ENCODE measurements at places on chromosomes 2 and 18.

- no peak for DNase-seq
These were observed 36.5 kb downstream of the COLEC12 start for GRCh38 chr18:463827-464541.

GRCh38 chr2:190216829-190217228 lies 102.8 kb downstream of the HIBCH start:
- DNase-seq, result no peak

DNA sequence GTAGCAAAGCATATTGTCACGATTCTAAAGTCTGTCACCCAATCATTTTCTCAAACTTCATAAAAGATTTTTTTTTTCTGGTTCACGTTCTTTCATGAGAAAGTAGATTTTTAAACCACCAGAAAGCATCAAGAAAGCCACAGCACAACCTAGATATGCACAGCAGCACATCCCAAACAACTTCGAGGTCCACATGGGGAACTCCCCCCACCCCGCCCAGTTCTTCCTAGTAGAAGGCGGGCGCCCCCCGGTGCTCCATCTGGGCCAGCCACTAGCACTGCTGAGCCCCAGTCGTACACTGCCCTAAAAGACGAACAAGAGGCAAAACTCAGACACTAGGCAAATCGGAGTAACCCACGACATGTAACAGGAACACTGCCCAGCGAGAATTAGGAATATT lies 15.5 kb downstream of the HDLBP start:
- peak; percentile 49 for DNase-seq

DNA sequence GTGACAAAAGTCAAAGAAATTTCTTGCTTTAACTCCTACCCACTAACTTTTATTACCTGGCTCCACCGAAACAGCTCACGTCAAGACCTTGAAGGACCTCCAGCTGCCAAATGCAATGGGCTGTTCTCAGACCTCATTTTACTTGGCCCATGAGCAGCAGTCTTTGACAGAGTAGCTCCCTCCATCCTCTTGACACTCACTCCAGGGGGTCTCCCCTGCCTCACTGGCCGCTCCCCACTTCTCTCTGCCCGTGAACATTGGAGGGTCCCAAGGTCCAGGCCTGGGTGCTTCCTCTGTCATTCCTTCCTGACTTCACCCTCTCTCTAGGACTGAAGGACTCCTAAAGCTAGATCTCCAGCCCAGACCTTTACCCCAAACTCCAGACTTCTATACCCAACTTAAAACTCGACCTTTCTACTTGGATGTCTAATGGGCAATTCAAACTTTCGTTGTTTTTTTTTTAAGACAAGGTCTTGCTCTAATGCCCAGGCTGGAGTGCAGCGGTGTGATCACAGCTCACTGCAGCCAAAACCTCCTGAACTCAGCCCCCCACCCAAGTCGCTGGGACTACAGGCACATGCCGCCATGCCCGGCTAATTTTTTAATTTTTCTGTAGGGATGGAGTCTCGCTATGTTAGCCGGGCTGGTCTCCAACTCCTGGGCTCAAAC lies 92.9 kb upstream of the ST3GAL5 start:
- no peak for DNase-seq

DNA sequence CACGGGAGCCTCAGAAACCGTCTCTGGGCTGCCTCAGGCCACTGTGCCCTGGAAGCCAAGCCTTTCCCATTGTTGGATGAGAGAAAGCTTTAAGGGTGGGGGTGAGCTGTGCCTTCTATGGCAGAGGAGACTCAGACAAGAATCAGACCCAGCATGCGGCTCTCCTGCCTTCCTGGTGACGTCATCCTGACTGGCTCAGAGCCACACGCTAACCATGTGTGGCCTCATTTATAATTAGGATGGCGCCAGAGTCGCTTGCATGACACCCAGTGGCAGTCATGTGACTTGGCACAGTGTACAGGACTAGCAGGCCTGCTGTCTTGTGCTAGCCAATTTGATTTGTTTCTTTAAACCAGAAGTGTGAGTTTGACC lies 99.1 kb downstream of the SH3BP4 start:
- no peak for DNase-seq

- DNase-seq, result no peak
These were observed 714.2 kb downstream of the SUCLG1 start for GRCh38 chr2:83744855-83745254.

GRCh38 chr2:113260991-113261390 lies 17.7 kb downstream of the PAX8 start:
- DNase-seq, result no peak

GRCh38 chr2:45134726-45135125 lies 125.5 kb upstream of the SIX2 start:
- DNase-seq, result no peak

GRCh38 chr2:164252568-164253287 lies 368.6 kb downstream of the GRB14 start:
- DNase-seq, result no peak

DNA sequence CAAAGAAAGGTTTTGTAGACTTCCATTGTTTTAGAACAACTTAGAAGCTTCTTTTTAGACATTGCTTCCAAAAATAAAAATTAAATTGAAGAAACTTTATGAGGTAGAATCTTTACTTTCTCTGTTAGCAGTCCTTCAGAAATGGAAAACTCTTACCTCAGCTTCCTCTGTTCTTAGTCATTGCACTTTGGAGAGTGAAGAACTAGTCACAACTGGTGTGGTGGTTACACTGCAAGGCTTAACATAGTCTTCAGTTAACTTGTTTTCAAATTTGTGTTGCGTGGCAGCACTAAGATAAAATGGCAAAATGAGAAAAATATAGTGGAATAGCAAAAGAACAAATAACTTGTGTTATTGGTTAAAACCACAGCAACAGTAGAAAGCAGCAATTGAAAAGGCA lies 332.6 kb downstream of the KIAA1328 start:
- no peak for DNase-seq

DNA sequence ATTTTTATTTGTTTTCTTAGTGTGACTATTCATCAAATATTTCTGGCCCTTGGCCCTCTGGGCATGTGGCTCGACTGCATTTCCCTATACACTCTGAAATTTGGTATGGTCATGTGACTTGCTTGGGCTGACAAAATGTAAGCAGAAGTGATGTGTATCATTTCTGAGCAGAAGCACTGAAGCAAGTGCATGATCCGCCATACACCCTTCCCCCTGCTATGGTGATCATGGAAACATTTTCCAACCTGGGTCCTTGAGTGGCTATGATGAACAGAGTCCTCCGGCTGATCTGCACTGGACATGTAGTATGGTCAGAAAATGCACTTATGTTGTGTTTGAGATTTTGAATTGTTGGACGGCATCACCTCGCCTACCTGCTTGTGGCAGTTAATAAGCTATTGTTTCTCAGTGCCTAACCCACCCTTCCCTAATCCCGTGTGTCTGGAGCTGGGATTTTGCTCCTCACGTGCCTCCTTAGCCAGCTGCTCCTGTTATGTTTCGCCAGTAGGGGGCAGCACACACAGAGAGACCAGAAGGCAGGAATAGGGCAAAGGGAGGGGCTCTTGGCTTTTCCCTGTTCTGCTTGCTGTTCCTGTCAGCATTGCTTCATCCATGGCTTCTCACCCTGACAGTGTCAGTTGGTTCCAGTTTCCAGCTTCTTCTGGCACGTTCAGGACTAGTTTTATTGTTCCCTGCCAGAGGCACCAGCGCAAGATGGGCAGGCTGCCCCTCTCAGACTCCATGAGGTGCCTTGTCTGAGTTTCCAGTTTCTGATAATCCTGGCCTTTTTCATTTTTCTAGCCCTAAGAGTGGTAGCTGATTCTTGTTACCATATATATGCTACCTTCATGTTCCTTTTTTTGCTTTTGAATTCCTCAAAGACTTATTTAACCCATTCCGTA lies 207.4 kb downstream of the ARL6IP6 start:
- peak; percentile 24 for DNase-seq

- no peak for DNase-seq
These were observed 84.5 kb upstream of the MCFD2 start for GRCh38 chr2:46999857-47000678.

DNA sequence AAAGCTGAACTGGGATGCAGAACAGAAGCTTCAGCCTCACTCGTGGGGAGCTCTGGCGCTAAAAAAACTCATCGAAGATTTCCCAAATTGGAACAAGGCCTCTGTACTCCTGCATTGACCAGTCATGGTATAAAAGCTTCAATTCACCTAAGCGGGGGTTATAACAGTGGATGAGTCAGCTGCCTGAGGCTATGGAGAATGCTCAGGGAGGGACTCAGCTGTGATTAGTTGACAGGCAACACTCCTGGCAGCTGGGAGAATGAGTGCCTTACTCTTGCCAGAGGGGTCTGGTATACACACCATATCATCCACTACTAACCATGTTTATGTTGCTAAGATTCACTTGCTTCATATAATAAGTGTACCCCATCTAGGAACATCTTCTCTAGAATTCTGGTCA lies 350.6 kb upstream of the VRK2 start:
- no peak for DNase-seq

GRCh38 chr2:16322308-16323125 lies 343.1 kb downstream of the CYRIA start:
- DNase-seq, result no peak

DNA sequence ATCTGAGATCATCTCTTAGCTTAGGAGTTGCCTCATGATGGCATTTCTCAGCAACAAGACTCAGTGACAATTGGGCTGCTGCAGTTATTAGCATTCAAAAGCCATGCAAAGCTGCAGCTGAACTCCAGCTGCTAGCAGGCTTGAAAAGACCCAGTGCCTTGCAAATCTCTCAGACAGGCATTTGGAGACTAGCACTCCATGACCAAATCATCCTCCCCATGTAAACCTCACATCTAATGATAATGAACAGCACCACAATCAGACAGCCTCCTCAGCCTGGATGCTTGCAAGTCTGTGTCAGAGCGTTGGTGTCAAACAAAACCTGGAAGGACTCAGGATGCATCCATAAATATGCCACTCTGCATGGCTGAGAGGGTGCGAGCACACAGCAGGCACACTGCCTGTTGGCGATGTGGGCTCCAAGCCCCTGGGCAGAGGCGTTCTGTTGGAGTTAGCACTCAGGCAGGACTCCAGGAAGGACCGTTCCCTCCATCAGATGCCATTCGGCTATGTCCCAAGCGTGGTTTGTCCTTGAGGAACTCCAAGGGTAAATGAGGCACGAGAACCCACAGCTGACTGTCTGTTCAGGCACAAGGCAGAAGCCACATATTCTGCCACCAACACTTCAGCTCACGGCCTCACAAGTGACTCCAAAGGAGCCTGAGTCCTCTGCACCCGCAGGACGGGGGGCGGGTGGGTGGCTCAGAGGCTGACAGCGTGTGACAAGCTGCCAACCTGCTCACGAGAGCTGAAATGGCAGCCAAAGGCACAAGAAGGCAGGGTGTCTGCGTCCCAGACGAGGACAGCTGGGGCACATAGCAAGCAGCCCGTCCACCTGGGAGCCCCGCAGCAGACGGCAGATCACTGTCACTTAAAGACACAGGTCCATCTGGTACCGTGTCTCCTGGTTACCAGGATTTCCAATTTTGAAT lies 183.8 kb downstream of the MYT1L start:
- DNase-seq, result no peak

DNA sequence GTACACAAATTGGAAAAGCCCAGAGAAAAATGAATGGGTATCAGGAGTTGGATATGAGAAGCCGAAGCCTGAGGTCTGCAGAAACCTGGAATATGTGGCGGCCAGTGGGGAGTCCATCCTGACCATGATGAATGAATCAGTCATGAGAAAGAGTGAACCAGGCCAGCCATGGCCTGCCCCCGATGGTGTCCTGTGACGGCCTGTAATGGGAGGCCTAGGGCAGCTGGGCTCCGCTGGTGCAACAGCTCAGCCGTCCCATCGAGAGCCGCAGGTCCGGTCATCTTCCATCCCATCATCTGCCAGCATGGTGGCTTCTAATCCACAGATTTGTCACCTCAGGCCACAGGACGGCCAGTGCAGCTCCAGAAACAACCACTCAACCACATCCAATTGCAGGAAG lies 116.4 kb downstream of the PDCL3 start:
- no peak for DNase-seq

DNA sequence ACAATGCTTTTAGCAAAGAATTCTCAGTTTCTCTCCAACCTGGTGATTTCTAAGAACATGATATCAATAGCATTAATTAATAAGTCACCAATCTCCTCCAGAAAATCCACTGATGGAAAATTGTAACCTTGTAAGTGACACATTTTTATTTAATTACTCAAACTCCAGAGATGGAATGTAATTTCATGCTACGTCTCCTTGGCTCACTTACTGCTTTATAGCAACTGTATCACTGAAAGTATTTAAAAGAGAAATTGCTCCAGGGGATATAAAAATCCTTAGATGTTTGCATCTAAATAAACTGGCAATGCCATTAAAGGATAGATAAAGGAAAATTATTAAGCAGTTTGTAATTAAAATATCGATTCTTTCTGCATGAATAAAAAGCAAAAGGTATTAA lies 325.4 kb downstream of the TSN start:
- no peak for DNase-seq

- DNase-seq, result no peak
These were observed 9.9 kb downstream of the TMBIM1 start for GRCh38 chr2:218282173-218282991.

- peak; percentile 50 for DNase-seq
These were observed 135.8 kb downstream of the HDAC4 start for GRCh38 chr2:239264838-239265651.

GRCh38 chr18:49030138-49030537 lies 79.4 kb upstream of the SMAD7 start:
- no peak for DNase-seq

DNA sequence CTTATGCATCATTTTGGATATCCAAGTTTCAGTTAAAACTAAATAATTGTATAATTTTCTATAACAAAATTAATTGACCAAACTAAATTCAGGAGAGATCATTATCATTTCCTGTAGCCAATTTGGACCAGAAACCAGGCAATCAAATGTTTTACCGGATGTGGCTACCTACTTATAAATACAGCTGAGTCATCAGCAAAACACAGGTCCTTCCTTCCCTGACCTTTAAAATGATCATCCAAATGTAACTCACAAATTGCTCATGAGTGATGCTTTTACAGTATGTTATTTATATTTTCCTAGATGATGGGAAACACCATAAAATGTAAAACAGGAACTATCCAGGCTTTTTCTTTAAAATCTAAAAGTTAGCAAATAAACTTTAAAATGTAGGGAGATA lies 133.7 kb downstream of the CBLN2 start:
- no peak for DNase-seq

All from activated CD4-positive, alpha-beta T cell treated with anti-CD3 and anti-CD28 coated beads, Interleukin-2, amount 50 U/mL, for 1 hour (primary cell).